CMK (cell line): ENCODE measurements at places on chromosomes 5 and 9.

DNA sequence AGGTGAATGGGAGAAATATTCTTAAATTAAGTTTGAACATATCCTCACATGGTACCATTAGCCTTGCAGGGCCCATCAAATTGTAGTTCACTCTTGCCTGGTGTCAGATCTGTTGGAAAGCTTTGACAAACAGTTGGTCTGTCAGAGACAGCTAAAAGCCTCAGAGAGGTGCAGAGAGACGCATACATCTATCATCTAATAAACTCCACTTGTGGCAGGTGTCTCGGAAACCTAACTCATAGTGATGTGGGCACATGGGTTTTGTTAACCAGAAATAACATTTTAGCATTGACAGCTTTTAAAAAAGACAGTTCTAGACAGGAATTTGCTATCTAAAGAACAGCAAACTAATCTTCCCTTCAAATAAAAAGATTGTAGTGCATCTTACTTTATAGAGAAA is 315.9 kb downstream of the KDM4C start:
- DNase-seq = no peak

DNA sequence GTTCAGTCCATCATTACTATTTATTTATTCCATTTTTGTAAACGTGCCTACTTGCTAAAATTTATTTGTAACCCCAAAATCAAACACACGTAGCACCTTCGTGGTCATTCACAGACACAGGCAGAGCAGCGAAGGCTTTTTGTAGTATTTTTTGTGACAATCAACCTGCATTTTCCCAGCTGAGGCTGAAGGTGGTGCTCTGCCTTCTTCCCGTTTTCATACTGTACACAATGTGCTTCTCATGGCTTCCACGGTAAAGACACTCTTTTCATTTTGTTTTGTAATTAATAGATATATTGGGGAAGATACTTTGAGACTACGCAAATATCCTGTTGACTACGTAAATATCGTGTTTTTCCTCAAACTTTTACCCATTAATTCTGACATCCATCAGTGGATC is 19.4 kb downstream of the DAP start:
- DNase-seq = no peak

- no peak for DNase-seq
These were observed 18.3 kb upstream of the RNU6ATAC start for GRCh38 chr9:134182554-134183085.

DNA sequence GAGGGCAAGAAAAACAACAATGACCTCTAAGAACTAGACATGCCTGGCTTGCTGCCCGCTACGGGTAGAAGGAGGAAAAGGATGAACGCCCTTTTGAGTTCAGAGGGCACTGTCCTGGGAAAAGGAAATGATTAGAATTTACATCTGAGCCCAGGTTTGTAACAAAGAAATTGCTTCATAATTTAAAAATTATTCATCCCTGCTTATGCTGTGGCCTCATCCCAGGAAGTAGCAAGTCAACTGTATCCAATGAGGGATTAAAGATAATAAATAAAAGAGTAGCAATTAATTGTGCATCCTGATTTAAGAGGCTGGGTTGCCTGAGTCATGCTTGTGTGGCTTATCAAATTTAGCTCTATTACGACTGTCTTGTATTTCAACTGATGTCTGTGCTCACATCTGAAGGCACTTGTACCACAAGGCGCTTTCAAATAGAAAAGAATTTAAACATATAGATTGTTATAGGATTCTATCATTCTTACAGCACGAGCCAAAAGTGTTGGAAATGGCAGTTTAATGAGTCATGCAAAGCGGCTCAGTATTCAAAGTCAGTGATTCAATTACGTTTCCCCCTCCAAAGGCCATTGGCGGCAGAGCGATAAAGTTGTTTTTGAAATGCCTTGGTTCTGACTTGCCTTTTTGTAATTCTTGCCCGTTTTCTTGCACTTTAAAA is 40.0 kb upstream of the DMRT1 start:
- DNase-seq = no peak

DNA sequence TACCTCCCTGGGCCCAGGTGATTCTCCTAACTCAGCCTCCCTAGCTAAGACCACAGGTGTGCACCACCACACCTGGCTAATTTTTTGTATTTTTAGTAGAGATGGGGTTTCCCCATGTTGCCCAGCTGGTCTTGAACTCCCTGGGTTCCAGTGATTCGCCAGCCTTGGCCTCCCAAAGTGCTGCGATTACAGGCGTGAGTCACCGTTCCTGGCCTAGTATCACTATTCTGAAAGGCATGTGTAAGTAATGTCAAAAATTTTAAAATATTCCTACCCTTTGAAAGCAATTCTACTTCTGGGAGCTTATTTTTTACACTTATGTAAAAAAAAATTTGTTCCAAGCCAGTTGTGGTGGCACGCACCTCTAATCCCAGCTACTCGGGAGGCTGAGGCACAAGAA is 27.1 kb upstream of the TLE1 start:
- DNase-seq = no peak

- DNase-seq = no peak
These were observed 226.3 kb upstream of the ZNF608 start for GRCh38 chr5:124972703-124973102.
